ENCODE measurements at places on chromosomes 11 and 22.

DNA sequence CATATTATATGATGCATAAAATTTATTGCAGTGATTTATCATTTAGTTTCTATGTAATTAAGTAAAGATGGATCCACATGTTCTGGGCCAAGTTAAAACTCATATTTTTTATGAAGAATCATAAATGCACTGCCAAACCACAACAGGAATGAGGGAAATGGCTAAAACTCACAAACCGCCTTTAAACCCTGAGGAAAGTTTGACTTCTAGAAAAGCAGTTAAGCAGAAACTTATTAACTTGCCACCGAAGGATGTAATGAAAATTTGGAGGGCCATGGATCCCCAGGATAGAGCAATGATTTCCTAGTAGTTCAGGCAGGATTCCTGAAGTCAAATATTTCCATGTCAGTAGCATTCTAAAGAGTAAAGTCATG is 218.3 kb upstream of the CTSC start:
- no peak for DNase-seq

GRCh38 chr11:3605771-3606203 is 36.0 kb downstream of the ART5 start:
- DNase-seq = no peak

DNA sequence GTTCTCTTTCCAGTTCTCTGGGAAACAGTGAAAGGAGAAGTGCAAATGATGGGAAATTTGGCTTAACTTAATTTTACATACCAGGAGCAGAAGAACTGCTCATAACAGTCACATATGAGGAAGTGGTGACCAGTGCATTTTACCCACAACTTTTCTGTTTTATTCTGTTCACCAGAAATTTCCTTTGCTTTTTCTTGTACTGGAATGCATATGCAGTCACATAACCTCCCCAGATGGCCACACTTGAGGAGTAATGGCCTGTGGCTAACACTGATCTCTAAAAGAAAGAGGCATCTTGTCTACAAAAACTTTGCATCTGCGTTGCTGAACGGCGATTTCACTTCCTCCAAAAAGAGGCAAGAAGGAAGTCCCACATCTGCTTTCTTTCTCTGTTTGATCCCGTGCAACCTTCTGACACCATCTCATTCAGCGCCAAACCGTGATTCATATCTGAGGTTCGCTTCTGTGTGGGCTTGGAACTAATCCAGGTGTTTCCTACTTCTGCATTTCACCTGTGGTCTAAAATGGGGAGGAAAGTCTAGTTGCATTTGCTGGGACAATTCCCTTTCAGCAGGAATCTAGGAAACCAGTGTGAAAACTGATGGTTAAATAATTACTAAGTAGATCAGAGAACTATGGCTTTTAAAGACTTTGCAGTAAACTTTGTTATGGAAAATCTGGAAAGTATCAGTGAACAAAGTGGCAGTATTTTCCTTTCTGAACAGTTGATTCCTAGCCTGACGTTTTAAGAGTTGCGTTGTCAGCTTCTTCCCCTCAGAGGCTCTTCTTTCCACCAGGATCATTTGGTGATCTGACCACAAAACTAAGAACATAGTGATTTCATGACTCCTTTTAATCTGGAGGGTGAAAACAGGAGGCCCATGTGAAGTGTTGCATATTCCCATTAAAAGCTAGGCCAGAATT is 4.2 kb upstream of the MPEG1 start:
- peak; percentile 78 for DNase-seq

DNA sequence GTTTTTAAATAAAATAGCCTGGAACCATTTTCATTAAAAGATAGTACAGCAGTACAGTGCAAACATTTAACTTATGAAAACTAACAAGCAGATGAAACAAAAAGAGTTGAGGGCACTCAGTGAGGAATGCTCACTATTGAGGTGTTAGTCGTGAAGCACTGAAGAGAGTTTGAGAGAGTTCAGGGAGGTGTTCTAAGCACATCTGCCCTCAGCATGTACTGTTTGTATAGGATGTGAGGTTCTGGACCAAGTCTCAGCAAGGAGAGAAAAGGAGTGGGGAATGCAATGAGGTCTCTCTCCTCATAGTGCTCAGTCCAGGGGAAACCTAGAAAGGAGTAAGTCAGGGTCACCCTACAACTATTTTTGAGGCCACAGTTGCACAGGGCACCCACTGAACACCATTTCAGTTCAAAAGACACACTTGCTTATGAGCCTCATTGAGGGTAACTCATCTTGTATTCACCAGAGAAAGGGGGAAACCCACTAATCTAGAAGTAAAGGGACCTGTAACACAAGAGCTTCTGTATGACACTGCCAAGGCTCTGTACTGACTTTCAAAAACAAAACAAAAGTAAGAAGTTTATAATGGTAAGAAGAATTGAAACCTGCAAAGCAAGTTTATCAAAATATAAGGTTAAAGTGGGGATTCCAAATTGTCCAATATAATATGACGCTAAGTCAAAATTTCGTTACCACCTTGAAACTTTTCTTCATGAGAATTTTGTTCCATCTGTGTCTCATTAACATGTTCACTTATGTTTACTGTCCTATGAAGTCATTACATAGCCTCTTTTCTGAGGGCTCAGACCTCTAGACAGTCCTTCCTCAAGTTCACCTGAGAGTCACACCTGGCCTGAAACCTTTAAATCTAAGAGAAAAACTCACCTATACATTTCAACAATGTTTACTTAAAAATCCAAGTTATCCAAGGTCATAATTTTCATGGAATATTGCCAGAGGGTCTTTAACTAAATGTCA is 275.3 kb downstream of the ETS1 start:
- no peak for DNase-seq

DNA sequence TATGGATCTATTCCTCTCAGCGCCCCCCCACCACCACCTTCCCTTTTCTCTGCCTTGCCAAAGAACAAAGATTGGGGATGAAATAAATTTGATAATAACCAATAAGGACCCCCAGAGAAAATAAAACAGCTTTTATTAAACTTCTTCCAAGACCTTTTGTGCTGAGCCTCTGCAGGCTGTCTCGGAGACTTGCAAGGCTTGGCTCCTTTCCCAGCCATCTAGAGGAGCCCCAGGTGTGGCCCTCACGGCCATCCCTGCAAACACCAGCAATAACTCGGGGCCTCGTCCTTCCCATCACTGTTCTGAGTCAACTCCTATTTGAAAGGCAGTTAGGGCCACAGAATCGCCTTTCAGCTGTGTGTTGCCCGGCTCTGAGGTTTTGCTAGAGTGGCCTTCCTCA is 51.2 kb upstream of the LMO1 start:
- DNase-seq = no peak

DNA sequence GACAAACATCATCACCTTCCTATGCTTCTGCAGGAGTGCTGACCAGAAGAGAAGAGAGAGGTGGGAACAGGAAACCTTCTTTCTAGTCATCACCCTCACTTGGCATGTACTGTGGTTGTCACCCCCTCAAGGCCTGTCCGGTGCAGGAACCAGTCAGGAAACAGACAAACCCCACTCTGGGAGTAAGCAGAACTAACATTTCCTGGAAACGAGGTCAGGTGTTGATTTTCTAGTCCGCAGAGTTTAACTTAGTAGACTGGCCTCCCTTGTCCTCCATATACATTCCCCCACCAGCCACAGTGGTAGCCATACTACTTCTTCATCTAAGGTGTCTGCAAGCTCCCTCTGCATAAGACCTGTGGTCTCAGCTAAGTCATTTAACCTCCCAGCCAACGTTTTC is 80.7 kb upstream of the NCAM1 start:
- peak; percentile 87 for DNase-seq

GRCh38 chr11:110134110-110134509 is 40.9 kb downstream of the ZC3H12C start:
- no peak for DNase-seq

DNA sequence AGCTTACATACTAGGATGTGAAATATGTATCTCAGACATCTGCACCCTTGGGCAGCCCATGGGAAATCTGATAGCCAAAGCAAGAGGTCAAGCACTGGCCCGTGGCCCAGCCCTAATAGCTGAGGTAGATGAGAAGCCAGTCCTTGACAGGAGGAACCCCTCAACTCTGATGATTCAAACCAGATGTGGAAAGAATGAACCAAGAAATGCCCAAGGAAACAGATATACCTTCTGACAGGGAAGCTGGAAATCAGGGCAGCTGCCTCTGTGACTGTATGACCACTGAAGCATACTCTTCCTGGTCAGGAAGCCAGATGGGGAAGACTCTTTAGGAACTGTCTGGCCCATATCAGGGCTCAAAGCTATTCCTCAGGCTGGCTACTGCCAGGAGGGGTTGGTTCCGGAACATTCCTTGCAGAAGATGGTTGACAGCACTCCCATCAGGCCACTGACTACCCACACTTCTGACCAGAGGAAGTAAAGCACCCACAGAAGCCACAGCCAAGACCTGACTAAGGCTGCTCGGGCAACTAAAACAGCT is 124.2 kb downstream of the SWAP70 start:
- DNase-seq = no peak

DNA sequence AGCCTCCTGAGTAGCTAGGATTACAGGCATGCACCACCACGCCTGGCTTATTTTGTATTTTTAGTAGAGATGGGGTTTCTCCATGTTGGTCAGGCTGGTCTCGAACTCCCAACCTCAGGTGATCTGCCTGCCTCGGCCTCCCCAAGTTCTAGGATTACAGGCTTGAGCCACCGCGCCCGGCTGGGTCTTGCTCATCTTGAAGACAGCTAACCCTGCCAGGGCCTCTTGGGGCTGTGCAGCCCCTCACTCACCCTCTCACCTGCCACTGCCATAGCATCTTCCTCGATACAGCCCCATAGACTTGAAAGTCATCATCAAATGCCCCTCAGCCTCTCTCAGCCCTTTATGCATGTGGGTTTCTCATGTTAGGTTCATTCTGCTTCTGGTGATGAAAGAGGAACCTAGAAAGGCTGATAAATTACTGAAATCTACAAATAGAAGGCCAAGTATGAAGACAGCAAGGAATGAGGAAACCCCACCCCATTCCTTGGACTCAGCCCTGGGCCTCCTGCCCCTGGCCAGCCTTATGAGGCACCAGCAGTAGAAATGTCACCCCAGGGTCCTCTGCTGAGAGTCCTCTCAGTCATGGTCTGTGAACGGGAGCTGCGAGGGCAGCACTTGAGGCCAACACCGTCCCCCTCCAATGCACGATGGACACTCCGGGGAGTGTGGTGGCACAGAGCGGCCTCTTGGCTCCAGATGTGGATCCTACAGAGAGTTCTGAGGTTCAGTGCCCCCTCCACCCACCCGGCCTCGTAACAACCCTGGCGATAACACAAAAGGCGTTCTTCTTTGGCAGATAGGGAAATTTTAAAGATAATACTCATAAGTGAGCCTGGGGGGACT is 24.8 kb downstream of the SCGB1A1 start:
- DNase-seq = no peak

GRCh38 chr11:65719871-65720210 is 757 bp downstream of the RNASEH2C start:
- peak; percentile 70 for DNase-seq

DNA sequence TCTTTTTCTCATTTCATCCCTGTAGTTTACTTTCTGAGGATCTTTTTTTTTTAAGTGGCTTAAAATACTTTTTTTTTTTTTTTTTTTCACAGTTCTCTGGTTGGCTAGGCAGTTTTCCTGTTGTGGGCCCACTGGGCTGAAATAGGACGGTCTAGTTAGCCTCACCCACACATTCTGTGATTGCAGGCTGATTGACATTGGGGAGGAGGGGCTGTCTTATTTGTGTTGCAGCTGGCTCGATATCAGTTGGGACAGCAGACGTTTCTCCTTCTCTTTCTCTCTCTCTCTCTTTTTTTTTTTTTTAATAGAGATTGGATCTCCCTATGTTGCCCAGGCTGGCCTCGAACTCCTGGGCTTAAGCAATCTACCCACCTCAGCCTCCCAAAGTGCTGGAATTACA is 6.9 kb downstream of the BCR start:
- no peak for DNase-seq

- DNase-seq = no peak
Measured at GRCh38 chr11:106708348-106708747, 309.9 kb downstream of the GUCY1A2 start.

DNA sequence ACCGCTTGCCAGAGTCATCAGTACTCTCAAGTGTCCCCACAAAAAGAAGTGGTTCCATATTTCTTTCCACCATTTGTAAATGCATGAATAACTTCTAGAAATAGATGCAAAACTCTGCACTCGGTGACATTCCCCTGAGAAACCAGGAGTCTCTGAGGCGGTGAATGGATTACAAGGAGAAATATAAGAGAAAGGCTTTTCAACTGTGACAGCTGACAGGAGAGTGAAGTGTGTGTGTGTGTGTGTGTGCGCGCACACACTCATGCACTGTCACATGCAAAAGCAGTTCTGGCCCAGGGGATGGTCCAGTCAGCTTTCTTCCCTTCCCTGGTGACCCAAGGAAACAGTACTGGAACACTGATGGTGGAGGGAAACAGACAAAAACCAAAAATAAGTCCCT is 710.0 kb downstream of the OPCML start:
- DNase-seq = no peak

DNA sequence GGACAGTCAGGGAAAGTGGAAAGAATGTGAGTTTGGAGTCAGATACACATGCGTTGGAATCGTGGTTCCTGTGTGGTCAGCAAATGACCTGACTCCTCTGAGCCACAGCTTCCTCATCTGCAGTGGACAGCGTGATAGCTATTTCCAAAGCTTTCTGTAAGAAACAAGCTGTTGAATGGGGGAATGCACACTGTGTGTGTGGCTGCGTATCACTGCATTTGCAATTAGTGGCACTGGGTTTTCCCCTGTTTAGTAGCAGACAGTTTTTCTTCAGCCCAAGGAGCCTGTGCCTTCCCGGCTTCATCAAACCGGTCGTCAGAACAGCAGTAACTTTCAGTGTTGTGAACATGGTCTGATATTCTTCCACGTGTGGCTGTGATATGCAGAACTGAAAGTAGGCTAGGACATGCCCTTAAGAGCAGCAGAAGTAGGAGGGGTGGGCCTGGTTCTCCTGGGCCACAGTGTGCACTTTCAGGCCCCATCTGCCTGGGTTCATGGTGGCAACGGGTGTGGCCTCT is 121.5 kb downstream of the RRAS2 start:
- no peak for DNase-seq

DNA sequence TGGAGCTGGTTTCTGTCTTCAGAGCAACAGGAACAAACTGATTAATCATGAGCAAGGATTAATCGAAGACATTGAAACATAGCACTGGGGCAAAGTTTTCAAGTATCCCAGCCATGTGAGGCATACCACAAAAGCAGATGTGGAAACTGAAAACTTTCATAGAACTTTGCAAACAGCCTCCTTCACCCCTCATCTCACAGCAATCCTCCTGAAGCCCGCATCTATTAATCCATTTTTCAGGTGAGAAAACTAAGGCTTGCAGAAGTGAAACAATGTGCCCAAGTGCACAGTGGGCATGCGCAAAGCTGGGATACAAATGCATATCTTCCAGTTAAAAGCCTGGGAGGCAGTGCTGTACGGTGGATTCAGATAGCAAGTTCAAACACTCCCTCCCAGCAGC is 58.6 kb upstream of the HMGXB4 start:
- no peak for DNase-seq

- no peak for DNase-seq
Measured at GRCh38 chr11:34904421-34904955, 11.7 kb downstream of the APIP start.

All from KG1 (cell line).